Hippocampal formation (tissue), 2 donors: ENCODE measurements at places on chromosomes 13 and 19.
A peak's percentile ranks its signal among the peaks of the same experiment; 100 is the strongest.

- DNase-seq = no peak
These were observed 29.7 kb downstream of the NKPD1 start for GRCh38 chr19:45130888-45131615.

DNA sequence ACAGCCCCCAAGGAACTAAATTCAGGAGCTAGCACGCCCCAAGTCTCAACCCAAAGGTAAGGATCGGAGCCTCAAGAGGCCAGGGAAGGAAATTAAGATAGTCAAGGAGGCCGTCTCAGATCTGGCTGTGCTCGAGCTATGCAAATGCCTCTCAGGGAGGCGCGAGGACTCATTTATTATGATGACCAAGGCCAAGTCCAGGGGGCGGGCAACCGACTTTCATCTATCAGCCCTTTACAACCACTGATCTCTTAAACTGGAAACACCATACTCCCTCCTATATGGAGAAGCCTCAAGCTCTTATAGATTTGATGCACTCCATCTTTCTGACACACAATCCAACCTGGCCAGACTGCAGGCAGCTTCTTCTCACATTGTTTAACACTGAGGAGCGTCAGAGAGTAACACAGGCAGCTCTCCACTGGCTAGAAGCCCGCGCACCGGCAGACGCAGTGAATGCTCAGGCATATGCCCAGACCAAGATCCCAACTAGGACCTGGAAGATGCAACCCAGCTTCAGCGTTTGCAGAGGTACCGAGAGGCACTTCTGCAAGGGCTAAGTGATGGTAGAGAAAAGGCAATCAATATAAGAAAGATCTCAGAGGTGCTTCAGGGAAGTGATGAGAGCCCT, 9.6 kb upstream of the SLC15A1 start:
- no peak for DNase-seq

GRCh38 chr19:18396471-18397241, 766 bp downstream of the LRRC25 start:
- DNase-seq = no peak

DNA sequence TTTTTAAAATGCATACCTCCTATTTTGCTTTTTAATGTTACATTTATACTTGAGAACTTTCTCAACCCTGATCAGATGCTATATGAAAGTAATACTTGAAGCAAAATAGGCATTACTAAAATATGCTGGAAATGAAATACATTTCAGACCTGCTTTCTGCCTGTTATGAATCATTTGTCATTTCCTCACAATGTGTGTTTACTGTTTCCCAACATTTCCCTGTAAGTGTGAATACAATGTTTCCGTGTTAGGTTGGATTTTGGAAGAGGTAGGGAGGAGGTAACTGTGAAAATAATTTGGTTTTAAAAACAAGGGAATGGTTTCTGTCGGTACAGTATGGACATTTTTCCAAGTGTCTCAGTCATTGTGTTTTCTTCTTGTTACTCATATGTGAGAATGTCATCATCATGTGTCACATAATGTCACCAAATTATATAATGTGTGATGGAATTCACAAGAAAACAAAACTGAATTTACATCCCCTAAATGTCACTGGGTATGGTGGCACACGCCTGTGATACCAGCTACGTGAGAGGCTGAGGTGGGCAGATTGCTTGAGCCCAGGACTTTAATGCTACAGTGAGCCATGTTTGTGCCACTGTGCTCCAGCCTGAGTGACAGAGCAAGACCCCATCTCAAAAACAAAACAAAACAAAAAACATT, 43.0 kb downstream of the ZAR1L start:
- no peak for DNase-seq

GRCh38 chr19:35712567-35713505, 5.0 kb upstream of the KMT2B start:
- DNase-seq = no peak

DNA sequence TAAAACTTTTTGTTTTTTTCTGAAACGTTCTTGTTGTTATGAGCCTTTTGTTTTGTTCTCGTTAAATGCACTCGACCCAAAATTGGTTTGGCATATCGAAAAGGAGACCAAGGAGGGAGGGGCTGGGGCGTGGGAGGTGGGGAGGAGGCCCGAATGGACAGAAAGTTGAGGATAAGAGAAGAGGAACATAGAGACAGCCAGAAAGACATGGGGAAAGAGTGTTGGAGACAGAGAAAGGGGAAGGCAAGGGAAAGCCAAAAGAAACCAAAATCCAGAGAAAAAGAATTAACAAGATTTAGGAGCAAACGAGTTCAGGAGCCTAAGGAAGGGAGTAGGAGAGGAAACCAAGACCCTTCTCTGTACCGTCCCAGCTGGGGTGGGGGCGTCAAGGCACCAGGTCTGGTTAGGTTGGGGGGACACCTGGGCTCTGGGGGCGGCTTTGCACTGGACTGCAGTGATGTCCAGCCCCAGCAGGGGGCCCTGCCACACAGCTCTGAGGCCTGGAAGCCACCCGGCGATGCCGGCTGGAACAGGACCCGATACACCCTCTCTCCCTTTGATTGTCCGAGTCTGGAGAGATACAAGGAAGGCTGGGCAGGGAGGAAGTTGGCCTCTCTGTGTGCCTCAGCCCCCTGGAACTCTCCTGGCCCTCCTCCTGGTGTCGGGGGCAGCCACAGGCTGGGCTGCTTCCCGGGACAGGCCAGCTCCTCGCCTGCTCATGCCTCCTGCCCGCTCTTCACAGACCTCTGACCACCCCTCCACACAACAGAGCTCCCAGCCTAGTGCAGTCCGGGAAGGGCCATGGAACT, 11.6 kb upstream of the ASF1B start:
- peak; percentile 43 for DNase-seq

DNA sequence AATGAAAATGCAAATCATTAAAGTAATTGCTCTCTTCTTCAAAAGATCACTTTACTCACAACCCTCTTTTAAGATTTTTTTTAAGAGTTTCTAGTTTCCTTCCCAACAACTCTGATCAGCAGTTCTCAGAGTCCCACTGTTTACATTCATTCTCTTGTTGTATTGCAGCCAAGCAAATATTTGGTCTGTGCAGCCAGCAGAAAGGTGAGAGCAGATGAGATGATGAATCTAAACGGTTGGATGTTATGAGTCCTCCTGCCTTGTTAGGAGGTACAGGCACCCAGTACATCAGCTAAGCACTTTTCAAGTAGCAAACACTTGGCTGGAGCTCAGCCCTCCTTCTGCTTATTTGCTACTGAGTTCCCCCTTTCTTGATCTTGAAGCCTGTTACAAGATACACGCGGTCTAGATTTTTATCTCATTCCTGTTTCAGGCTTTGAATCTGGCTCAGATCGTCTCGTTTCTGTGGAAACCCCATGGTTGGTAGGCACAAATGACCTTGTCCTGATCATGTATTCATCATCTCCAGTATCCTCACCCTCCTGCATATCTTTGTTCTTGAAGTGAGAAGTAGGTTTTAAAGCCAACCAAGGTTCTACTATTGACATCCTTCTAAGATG, 300.7 kb downstream of the DCT start:
- no peak for DNase-seq
